ENCODE measurements at places on chromosomes 7 and 10.

DNA sequence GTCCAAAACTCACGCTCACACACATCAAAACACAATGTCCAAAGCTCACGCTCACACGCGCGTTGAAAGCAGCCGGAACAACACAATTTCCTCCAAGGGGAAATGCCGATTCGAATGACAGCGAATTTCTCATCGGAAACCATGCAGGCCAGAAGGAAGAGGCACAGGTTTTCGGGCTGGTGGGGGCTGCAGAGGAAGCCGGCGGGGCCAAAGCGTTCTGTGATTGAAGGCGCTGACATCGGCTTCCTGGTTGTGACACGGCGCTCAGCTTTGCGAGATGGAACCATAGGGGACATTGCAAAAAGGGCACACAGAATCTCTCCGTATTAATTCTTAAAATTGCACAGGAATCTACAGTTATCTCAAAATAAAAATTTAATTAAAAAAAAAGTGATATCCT lies 61.3 kb downstream of the FOXL3 start:
- DNase-seq = no peak

- no peak for DNase-seq
These were observed 166.0 kb downstream of the TAX1BP1 start for GRCh38 chr7:27905951-27906350.

GRCh38 chr7:73363225-73364005 lies 35.5 kb downstream of the FKBP6 start:
- DNase-seq = no peak

DNA sequence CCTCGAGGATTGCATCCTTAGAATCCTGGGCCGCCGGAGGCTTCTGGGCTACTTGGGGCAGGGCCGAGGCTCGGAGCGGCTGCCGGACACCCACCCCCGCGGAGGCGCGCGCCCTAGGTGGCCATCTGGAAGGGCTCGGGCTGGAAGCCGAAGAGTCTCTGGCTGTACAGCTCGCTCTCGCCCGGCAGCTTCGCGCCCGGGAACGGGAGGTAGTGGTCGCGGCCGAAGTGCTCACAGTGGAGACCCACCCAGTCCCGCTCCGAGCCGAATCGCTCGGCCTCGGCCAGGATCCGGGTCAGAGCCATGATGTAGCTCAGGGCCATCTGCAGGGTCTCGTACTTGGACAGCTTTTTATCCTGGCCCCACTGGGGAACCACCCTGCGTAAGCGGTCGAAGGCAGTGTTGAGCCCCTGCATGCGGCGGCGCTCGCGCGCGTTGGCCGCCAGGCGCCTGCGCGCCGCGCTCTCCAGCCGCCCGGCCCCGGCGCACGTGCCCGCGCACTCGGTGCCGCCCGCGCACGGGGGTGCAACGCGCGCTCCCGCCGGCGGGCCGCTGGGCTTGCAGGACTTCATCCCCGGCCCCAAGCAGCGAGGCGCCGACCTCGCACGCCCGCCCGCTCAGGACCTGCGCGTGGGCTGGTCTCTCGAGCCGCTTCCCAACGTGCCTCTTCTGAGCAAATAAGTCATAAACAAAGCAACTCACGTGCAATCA lies 652 bp downstream of the ATOH7 start:
- peak; percentile 51 for DNase-seq

- no peak for DNase-seq
These were observed 69.1 kb downstream of the PRKAG2 start for GRCh38 chr7:151807846-151808245.

DNA sequence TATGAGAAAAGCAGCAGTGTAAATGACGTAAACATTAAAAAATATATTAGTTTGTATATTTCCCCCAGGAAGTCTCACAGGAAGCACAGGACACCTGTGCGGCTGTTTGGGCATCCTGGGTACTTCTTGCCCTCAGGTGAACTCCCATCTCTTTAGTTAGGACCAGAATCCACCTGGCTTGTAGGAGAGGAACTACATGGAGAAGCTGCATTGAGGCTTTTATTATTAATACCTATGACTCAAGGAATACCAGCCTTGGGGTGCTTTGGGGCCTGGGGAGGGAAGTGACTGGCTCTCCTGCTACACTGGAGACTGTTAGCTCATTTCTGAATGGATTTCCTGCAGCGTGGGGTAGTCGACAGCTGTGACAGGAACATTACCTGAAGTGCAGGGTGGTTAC lies 40.0 kb upstream of the GSDME start:
- no peak for DNase-seq

- no peak for DNase-seq
These were observed 168.8 kb upstream of the POT1 start for GRCh38 chr7:125098377-125098970.

DNA sequence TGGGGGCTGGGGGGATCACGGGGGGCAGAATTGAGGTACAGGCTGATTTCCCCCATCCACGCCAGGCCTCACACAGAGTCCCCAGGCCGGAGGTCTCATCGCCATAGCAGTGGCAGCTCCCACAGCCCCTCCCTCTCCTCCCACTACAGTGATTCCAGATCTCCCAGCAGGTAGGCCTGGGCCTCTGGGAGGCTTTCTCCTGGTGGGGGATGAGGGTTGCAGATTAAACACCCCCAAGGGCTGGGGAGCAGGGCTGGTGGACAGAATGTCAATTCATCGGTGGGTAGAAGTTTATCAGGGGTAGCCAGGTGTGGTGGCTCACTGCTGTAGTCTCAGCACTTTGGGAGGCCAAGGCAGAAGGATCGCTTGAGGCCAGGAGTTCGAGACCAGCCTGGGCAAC lies 37.2 kb upstream of the HSPB1 start:
- DNase-seq = no peak

DNA sequence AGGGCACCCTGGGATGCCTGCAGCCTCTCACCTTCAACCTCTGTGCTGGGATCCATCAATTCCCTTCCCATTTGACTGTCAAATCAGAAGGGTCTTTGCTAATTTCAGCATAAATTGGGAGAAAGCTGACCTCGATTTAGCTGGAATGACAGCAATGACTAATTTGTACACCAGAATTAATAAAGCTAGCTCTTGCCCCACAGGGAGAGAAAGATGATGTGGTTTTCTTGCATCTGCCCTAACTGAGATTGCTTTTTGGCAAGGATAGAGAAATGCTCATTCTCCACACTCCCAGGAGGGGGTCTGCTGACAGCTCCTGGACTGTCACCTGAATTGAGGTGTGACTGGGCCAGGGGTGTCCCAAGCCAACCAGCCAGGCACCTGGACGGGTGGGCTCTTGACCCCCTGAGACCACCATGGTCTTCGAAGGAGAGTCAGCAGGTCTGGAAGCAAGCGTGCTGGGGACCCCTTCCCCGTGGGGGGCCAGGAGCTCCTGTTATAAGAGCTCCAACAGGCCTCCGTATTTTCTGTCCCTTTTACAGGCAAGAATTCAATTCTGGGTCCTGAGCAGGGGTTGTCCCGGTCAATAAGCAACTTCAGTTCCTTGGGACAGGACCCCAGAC lies 42.1 kb downstream of the RBM17 start:
- DNase-seq = no peak

- peak; percentile 39 for DNase-seq
These were observed 7.0 kb downstream of the AIMP2 start for GRCh38 chr7:6015917-6016652.

DNA sequence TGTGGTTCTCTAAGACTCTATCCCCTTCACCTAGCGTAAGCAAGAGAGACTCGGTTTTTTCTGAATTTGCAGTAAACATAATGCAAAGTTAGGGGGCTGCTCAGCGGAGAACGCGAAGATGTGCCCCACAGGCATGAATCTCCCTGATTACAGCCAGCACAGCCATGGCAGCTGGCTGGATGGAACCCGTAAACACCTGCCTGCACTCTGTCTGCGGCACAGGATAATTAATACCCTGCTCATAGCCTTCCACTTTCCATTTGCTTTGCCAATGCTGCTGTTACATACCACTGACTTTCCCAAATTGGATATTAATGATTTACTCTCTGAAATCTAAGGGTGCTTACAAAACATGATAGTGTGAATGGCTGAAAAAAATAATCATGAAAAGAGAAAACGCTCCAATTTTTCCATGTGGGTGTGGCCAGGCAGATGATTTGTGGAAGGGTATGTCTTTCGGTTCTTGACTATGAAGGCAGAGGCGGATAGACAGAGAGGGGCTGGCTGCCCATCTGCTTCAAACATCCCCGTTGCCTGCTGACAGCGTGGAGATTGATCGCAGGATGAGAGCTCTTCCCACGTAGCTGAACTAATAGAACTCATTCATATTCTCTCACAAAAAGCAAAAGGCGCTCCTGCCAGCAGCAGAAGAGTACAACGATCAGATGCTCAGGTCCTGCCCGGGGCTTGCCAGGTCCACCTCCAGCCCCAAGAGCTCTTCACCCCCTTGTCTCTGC lies 193.2 kb upstream of the GHITM start:
- no peak for DNase-seq

- no peak for DNase-seq
These were observed 158.2 kb upstream of the PTPRZ1 start for GRCh38 chr7:121714559-121715303.

DNA sequence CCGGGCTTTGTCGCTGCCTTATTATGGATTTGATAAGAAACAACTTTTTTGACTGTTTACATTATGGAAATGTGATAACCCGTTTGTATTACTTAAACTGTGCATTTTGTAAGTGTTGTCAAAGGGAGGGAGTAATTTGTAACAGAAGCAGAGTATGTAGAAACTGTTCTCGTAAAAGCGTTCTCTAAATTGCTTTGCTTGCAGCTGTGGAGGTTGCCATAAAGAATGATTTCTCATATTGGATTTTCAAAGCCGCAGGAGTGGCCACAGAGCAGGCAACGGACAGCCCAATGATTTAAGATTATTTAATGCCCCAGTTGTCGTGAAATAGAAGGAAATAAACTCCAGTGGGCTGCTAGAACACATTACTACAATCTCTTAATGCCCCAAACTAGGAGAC lies 114.0 kb upstream of the INSYN2A start:
- no peak for DNase-seq

DNA sequence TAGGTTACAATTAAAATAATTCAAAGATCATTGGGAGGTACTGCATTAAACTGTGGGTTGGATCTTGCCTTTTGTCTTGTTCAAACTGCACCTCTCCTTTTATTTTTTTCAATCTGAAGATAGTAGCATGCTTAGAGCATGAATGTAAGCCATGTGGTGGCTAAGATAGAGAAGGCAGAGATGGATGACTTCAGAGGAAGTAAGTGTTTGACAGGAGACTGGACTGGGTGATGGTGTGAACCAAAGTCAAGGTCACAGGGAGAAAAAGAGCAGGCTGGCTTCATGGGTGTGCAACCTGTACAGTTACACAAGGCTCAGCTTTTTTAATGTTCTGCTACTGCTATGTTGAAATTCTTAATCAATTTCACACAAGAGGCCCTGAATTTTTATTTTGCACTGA lies 85.6 kb downstream of the ZEB1 start:
- no peak for DNase-seq
